ENCODE measurements at places on chromosomes 12 and 14. TPM values are rescaled to one million over a fixed set of nuclear protein-coding genes. Genes with fewer than 3 reads are reported as not detected.

DNA sequence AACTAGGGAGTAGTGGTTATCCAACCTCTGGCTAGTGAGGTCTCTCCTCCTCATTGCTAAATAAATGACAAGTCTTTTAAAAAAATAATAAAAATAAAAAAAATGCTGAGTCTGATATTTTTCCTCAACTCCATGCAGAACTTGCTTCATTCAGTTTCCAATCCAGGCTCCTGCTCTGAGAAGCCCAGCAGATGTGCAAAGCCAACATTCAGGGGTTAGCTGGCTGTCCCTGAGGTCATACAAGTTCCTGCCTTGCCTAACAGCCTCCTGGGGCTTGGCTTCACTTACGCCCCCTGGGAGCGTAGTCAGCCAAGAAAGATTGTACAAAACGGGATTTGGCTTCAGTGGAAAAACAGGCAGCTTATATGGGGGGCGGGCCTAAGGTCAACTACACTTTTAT lies 23.3 kb downstream of the RTRAF start:
- DNase-seq, result no peak

DNA sequence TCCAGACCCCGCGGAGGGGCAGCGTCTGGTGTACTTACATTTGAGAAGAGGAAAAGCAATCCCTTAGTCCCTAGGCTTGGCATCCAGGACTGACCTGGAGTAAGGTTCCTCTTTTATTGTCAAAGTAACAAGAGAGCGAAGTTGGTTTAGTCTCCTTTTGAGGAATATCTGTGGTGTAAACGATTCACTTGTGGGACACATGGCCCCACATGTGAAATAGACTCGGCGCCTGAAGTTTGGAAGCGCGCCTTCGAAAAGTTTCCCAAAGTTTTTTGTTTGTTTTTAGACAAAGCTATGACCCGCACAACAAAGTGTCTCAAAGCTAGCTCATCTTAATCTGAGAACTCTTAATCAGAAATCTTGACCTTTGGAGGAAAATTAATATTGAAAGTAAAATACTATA lies 744 bp downstream of the STYX start:
- no peak for DNase-seq

GRCh38 chr12:108234158-108234557 lies 105.0 kb downstream of the CMKLR1 start:
- no peak for DNase-seq

- no peak for DNase-seq
Observed at GRCh38 chr12:103642240-103642864, 55.3 kb downstream of the STAB2 start.

- DNase-seq, result no peak
Observed at GRCh38 chr12:52132754-52133161, 53.3 kb downstream of the SMIM41 start.

DNA sequence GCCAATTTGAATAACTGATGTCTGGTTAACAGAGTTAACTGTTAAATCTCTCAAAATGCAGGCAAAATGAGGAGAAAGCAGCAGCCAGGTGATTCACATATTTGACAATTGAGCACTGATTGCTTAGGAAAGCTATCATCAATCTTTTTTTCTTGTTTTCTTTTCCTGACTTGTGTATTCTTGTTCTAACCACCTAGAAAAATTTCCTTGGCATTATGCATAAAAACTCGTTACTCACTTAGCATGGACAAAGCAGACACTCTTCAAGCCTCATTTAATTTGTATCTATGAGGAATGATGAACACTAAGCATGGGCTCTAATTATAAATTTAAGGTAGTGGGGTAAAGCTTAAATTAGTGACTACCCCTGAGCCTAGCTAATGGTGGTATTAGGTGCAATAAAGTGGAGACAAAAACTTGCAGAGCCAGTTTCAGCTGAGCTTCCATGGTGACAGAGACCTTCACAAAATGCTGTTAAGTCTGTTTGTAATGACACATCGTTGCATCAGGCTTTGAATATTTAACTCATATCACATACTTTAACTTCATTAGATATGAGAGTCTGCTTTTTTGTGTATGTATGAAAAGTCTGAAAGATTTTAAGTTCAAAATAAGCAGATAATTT lies 52.0 kb downstream of the RASSF9 start:
- DNase-seq, result no peak

GRCh38 chr14:32623300-32624093 lies 294.4 kb downstream of the AKAP6 start:
- no peak for DNase-seq

DNA sequence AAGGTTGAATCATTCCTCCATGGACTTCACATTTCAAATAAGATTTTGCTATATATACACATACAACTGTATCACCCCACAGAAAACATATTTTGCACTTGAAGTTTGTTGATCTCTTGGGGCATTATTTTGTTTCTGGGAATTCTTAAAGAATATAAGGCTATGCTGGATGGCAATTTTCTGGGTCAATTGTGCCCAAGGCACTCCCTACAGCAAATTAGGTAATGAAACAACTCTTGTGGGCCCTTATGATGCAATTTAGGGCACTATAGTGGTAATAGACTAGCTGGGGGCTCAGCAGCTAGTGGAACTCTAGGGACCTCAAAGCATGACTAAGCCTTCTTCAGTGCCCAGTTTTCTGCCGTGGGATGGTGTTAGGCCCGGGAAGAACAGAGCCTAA lies 444.4 kb downstream of the NRXN3 start:
- DNase-seq, result no peak

DNA sequence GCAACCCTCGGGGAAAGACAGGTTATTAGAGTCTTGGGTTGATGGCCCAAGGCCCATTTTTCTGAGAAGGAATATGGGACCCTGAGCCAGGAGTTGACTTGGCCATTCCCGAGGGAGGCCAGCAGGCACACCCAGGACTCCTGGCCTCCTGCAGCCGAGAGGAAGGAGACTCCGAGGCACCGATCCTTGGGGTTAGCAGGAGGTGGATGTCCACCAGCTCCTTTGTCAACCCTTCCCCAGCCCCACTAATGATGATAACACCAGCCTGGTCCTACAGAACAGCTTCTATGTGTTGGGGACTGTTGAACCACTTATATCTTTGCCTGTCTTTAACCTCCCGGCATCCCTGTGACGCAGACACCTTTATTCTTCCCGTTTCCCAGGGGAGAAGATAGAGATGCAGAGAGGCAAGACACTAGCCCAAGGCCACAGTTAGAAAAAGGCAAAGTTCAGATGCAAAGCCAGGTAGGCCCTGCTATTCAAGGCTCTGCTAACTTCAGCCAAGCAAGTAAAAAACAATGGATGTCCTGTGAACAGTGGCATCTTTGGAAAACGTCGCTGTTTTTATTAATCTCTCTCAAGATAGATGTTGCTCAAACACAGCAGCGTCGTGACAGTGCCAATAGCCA lies 767.3 kb upstream of the TBX3 start:
- no peak for DNase-seq

GRCh38 chr12:13428538-13429265 lies 232.2 kb downstream of the EMP1 start:
- DNase-seq, result no peak

DNA sequence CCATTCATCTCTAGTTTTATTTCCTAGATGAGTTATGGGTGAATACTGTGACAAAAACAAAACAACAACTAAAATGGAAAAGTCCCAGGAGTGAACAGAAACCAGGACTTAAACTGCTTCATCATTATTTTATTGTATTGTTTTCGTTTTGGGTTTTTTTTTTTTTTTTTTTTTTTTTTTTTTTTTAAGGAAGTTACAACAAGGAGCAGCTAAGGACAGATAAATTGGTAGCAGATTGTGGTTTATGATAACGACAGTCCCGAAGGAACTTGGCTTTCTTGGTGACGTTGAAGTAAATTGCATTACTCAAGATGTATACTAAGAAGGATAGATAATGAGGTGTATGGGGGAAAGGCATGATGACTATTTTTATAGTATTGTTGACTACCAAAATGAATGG lies 866.3 kb downstream of the NRXN3 start:
- DNase-seq, result no peak

GRCh38 chr14:64806202-64806861 lies 73.4 kb downstream of the SPTB start:
- no peak for DNase-seq

GRCh38 chr12:119374635-119375034 lies 40.1 kb downstream of the CCDC60 start:
- no peak for DNase-seq

GRCh38 chr14:102258136-102258535 lies 46.8 kb downstream of the MOK start:
- DNase-seq, result no peak

DNA sequence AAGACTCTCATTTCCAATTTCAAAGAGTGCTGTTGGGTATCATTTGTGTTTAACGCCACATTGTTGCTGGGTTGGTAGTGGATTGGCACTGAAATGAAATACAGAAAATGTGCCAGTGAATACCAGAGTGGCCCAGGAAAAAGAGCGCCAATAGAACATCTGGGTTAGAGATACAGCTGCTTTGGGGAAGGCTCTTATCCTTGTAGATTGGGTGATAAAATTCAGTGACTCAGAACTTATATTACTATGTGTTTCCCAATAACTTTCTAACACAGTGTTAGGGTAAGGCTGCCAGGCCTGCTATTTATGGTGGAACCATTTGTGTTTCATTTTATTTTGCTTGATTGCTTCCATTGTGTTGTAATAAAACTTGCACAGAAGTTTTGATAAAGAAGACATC lies 168.2 kb upstream of the SSTR1 start:
- DNase-seq, result no peak

DNA sequence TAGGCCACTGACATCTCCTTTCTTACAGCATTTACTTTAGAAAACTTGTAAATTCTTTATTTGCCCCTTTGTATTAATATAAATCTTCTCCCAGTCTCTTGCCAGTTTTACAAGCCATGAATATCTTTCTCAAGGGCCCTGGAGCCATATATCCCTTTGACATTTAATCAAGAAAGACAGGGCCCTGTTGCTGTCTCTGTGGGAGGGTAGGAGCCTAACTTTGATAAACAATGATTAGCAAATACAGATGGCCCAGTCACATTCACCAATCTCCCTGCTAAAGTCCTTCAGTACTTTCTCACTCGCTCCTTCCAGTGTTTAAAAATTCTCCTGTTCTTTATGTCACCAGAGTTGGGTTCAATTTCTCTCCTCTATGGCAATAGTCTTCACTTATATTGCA lies 479.8 kb upstream of the USP15 start:
- no peak for DNase-seq

The PTPN6 gene
- 341 TPM for total RNA-seq

The TMTC2 gene
- total RNA-seq, result 3.0 TPM
